ENCODE measurements at places on chromosomes 5 and 9.

GRCh38 chr9:104931256-104931655, 3.3 kb upstream of the ABCA1 start:
- no peak for DNase-seq

- no peak for DNase-seq
These were observed 81.5 kb downstream of the VCAN start for GRCh38 chr5:83553000-83553486.

- no peak for DNase-seq
These were observed 18.8 kb upstream of the ENHO start for GRCh38 chr9:34541540-34541939.

DNA sequence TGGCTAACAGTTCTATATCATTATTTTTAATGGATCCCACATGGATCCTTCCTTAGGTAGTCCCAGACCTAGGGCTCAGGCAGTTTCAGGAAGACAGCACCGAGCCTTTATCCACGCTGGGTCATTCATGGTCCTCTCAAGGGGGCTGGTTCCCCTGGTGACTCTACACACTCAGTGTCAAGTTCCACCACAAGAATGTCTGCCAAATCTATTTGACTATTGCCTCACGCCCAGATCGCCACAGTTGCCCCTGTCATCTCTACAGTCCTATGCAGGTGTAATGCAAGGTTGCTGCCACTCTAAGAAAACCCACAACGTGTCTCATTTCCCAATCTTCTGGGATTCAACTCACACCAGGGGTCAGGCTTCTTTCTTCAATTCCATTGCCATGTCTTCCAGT, 8.0 kb upstream of the ZNF366 start:
- DNase-seq: no peak

DNA sequence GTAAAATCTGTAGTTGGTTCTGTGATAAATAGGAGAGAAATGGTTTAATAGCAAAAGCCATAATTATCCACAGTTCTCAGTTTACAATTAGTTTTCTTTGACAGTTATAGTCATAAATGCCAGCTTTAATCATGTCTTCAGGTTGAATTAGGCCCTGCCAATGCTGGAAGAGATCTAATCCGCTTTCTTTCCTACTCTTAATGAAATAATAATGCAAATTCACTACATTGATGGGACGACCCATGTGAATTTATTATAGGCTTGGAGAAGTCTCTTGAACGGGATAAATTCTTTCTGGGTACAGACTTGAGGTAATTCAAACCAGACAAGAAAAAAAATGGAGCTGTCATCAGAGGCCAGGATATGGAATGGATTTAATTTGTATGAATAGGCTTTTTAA, 950.4 kb downstream of the EFNA5 start:
- DNase-seq: no peak

- DNase-seq: no peak
These were observed 60.3 kb downstream of the HSPA4 start for GRCh38 chr5:133112026-133112660.

DNA sequence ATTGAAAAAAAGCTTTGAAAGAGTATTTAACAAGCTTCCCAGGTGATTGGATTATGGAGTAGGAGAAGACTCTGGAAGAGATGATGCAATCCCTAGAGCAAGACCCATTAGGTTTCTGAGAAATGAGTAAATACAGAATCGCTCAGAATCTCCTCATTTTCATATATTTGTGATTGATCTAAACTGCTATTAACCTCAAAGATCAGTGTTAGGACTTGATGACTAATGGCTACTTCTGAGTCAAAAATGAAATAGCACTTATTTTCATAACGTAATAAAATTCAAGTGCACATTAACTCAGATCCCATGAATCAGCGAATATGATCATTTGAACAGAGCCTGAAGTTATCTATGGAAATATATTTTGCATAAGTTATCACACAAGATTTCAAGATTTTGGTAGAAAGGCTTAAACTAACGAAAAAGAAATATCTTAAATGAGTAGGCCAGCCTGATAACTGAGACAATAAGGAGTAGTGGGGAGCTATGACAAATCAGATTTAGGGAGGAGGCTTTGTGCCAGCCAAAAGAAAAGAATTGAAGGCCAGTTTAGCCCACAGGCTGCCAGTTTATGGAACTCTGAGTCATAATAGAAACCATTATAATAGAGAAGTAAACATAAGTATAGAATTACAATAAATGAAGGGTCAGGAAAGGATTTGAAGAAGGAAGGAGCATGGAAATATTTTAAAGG, 106.7 kb upstream of the OSMR start:
- DNase-seq: no peak

DNA sequence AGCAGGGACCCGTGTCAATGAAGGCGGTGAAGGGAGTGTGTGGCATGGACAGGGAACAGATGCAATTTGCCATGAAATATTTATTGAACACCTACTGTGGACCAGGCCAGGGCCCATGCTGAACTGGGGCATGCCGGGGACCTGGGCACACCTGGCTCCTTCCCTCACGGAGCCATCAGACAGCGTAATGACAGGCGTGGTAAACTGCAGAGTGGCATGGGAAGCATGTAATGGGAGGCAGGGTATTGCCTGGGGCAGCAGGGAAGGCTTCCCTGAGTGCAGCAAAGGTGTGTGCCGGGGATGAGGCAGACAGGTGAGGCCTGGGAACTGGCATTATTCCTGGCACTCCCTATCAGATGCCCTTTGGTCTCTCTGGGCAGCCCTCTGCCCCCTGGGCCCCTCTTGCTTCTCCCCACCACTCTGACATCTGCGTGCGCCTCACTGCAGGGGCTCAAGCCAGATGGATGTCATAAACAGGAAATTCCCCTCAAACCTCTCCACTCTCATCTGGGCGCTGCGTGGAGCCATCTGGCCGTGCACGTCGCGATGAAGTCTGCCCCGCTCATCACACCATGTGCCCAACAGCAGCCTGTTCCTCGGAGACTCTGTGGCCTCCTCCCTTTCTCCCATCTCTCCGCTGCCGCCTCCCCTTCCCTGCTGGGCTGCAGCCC, 67.6 kb downstream of the HMCN2 start:
- no peak for DNase-seq

DNA sequence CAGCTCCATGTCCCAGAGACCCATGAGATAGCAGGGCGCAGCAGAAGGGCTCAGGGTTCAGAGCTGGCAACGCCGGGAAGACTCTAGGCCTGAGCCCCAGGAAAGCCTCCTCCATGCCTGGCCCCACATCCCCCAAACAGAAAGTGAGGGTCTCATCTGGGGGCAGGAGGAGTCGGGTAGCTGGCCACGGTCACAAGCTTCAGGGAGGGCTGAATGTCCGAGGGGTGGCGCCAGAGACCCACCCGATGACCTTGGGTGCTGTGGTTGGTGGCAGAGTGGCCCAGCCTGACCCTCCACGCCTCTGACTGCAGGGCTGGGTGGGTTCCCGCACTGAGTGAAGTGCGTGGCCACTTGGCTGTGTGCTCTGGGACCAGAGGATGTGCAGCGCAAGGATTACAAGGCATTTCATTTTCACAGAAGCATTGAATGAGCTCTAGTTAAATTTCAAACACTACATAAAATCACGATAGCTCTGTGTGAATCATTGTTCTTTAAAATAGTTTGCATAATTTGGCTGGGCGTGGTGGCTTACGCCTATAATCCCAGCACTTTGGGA, 3.0 kb downstream of the C8G start:
- DNase-seq: no peak

DNA sequence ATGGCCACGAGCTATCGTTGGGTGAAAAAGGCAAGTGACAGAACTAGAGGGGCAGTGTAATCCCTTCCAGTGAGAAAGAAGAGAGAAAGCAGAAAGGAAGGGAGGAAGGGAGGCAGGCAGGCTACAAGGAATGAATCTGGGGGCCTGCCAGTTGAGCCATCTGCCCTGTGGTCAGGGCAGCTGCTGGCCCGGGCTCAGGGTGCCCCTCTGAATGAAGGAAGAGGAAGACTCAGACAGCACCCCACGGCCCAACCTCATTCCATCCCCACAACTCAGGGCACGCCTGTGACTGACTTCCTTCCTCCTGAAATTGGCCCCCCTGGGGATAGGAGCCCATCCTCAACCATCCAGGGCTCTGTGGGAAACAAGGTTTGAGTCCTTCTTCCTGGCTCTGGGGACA, 20.3 kb upstream of the FLT4 start:
- DNase-seq: no peak

GRCh38 chr9:96619124-96619465, 548 bp downstream of the CDC14B start:
- DNase-seq: no peak

DNA sequence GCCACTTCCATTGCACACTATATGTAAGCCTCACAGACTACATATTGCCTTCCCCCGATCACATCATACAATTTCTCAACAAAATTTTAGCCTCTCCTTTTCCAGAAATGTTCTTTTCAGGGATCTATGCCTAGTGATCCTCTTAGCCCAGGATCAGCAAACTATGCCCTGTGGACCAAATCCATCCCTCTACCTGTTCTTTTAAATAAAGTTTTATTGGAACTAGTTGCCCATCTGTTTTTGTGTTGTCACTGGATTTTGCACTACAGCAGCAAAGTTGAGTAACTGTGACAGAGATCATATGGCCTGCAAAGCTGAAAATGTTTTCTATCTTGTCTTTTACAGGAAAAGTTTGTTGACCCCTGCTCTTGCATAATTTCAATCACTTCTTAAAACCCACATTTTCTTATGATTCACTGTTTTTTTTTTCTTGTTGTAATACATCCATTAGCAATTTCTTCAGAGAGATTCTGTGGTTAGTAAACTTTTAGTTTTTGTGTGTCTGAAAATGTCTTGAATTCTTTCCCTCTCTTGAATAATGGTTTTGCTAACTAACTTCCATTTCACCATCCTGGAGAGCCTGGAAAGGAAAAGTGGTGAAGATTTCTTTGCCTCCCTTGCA, 7.1 kb downstream of the TXNDC8 start:
- DNase-seq: no peak

- no peak for DNase-seq
These were observed 82.7 kb upstream of the SPOCK1 start for GRCh38 chr5:137581776-137582175.

DNA sequence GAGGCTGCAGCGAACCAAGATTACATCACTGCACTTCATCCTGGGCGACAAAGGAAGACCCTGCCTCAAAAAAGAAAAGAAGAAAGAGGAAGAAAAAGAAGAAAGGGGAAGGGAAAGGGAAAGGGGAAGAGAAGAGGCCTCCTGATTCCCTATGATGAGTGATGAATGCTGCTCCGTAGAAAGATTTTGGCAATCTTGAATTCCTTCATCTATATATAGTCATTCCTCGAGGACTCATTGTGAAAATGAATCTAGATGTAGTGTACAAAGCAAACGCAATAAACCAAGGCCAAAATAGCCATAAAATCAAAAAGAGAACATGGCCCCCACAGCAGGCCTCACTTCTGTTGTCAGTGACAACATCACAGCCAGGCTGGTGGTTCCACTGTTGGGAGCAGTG, 218.0 kb downstream of the DCP2 start:
- DNase-seq: no peak

DNA sequence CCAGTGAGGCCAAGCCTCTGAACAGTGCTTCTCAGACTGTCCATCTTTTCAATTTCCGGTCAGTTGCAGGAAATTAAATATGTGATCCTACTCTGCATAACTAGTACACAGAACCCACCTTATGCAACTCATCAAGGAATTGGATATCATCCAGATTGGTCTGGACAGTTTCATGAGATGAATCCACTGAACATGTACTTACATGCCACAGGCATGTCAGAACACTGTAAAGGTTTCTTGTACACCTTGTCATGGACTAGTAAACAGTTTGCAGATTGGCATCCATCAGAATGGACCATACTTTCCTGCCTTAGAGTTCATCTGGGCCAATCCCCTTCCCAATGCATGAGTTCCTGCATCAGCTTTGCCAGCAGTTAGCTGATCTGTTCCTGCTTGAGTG, 30.4 kb downstream of the GARNL3 start:
- DNase-seq: no peak

DNA sequence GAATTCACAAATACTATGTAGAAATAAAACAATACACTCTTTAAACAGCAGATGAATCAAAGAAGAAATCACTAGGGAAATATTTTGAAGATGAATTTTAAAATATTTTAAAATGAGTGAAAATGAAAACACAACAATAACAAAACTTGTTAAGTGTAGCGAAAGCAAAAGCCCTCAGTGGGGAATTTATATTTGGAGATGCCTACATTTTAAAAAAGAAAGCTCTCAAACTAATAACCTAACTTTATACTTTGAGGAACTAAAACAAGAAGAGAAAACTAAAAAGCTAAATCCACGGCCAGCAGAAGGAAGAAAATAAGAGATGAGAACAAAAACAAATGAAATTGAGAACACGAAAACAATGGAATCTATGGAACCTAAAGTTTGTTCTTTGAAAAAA, 22.7 kb downstream of the SPDL1 start:
- no peak for DNase-seq

- DNase-seq: no peak
These were observed 7.9 kb downstream of the MSX2 start for GRCh38 chr5:174732036-174733020.

- no peak for DNase-seq
These were observed 546.2 kb downstream of the DMRTA1 start for GRCh38 chr9:22992780-22993179.

DNA sequence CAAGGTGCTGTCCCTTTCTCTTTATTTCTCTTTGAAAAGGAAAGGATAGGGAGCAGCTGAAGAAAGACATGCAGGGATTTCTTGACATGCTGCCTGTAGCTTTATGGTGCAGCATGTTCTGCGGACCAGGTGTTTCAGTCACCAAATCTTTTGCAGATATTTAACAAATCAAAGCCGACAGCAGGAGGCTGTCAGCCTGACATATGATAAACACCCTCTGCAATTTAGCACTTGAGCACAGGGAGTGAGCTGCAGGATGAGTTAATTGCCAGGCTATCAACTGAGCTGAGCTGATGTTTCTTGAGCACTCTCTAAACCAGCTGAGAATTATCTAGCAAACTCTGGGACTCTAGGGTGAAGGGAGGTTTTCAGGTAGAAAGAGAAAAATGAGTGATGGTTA, 212.8 kb upstream of the ATP10B start:
- DNase-seq: no peak

DNA sequence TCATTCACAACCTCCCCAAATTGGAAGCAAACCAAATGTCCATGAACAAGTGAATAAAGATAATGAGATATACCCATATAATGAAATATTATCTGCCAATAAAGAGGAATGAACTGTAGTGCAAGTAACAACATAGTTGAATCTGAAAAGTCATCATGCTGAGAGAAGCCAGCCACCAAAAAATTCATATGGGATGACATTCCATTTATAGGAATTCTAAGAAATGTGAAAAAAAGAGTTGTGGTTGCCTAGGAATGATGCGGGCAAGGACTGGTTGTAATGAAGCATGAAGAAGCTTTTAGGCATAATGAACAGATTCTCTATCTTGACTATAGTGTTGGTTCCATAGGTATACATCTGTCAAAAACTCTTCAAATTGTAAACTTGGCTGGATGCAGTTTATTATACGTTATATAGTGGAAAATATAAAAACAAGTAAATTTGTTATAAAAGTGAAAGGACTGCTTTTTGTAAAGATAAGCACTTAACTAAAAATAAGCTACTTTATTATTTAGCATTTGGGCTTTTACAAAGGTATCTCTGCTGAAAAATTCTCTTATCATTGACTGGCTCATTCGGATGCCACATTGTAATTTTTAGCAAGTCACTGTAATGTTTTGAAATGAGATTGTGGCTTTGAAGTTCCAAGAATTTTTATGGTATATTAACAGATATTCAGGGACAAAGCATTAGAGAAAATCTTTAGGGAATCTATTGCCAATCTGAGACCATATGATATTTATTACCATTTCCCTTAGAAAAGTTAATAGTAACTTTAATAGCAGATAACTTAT, 21.2 kb upstream of the TTC23L start:
- no peak for DNase-seq
